ENCODE measurements at places on chromosomes 12 and 14.

DNA sequence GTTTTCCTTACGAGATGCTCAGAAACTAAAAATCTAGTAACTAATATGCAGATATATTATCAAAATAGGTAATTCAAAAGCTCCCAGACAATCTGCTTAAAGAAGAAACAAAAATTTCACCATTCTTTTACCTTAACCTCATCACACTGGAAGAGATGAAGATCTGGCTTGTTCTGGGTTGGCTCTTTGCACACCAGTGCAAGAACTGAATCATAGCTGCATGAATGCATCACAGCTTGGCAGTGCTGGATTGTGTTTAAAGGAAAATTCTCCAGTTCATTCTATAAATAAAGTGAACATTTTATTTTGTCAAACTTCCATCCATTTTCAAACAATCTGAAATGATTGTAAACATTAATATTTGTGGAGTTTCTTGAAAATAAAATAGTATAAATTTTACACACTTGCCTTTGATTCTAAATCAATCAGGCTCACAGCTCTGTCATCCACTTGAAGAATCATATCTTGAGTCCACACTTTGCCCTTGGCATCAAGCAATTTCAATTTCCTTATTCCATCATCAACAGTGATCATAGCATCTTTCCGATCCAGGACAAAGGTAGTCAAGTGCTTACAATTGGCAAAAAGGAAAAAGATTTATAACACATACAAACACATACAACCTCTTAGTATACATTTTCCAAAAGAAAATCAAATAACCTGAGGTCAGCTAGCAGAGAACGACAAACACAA is 119.8 kb downstream of the EPS8 start:
- no peak for DNase-seq

DNA sequence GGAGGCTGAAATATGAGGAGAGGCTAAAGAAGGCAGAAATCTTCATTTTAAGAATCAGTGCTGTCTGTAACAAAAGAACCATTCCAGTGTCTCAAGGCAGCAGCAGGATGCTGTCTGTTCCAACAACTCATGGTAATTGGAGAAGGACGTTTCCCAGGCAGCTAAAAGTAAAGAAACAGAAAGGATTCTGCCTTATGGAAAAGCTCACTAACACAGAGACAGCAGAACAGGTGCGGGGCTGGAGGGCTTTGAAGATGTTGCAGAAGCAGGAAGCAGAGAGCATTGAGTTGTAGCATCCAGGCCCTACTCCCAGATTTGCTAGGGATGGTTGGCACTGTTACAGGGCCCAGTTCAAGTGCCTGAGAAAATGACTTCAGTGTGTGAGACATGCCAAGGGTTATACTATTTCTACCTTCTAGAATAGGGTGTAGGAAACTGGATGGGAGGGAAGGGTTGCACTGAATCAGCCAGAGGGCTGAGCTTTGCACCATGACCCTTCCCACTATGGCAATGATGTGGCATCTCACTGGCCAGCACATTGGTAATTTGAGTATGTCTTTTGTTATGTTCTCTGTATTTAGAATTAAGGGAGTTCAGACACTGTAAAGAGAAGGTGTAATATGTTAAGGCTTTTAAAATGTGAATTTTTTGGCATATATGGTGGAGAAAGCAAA is 160.0 kb upstream of the FBXO33 start:
- DNase-seq: no peak

DNA sequence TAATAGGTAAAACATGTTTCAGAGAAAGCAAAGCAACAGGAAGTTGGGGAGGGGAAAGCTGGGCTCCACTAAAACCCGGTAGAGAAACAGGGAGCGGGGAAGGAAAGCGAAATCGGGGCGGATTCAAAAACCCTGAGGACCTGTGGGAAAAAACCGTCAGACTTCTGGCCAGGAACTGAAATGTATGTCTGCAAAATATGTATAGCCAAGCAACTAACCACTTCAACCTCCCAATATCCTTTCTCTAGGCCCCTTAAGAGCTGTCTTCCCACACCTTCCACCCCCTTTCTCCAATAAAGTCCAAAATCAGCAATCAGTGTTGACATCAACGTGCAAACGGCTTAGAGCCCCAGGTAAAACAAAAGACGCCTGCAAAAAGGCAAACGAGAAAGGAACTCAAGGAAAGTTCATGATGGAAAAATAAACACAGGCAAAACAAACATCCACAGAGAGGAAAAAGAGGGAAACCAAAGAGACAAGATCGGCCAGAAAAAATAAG is 32.8 kb downstream of the SIX1 start:
- DNase-seq: no peak

DNA sequence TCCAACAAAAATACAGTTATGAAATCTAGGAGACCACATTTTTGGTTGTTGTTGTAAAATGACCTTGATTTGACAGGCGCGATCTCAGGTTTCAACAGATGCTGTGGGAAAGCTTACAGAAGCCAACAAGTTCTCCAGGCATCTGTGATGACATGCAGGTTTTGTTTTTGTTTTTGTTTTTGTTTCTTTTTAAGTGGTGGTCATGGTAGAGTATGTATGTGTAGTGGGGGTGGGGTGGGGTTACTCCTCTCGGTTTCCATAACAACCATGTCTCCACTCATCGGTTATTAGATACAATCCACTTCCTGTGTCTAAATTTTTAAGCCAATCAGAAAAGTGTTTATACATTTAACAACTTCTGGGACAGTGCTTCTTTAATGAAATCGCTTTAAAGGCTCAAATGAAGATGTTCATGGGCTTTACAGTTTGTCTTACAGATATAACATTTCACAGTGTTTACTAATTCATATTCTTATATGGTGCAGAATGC is 199.9 kb upstream of the FOXN3 start:
- peak; percentile 59 for DNase-seq

DNA sequence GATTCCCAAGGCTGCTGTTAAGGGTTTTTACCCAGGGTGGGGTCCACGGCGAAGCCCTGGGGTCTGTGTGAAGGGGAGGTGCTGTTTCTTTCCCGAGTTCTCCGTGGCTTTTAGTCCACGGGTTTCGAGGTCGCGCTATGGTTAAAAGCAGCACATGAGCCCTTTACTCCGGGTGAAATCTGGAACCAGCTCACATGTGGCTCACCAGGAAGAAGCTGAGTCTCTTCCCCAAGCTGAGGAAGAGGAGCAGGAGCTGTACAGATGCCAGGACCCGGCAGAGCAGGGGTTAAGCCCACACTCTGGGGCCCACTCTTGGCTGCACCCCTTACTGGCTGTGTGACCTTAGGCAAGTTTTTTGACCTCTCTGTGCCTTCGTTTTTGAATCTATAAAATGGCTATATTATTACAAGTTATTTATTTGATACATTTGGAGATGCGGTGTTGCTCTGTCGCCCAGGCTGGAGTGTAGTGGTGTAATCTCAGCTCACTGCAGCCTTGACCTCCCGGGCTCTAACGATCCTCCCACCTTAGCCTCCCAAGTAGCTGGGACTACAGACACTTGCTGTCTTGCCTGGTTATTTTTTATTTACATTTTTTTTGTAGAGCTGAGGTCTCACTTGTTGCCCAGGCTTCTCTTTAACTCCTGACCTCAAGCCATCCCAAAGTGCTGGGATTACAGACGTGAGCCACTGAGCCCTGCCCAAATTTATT is 266.3 kb downstream of the AACS start:
- no peak for DNase-seq

GRCh38 chr12:27957366-27957765 is 15.2 kb downstream of the PTHLH start:
- DNase-seq: no peak

GRCh38 chr12:109736552-109737108 is 23.0 kb downstream of the FAM222A start:
- no peak for DNase-seq

- DNase-seq: no peak
These were observed 1.1 kb downstream of the RHNO1 start for GRCh38 chr12:2877953-2878732.

DNA sequence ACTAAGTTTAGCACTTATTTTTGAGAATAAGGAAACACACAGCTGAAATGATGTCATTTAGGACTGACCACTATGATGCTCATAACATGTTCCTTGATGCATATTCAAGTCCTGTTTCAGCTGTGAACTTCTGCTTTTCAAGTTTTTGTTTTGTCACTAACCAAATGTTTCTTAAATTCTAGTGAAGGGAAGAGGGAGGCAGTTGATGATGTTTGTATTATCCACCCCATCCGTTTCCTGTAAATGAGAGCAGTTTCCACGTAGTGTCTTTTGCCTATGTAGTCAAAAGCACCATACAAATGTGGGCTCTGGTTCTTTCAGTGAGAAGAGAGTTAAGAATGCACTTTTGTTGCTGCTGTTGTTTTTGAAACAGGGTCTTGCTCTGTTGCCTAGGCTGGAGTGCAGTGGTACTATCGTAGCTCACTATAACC is 491.8 kb downstream of the PCNX1 start:
- no peak for DNase-seq

DNA sequence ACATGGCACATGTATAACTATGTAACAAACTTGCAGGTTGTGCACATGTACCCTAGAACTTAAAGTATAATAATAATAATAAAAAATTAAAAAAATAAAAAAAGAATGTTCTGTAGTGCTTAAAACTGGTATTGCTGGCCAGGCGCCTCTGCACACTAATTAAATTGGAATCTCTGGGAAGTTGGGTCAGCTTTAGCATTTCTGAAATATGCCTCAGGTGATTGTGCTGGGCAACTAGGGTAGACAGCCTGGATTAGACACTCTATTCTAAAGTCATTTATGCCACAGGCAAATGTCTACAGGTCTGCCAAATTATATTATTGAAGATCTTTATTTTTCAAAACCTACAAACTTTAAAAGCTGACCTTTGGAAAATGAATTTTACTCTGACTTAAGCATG is 55.3 kb downstream of the PPM1H start:
- no peak for DNase-seq

- no peak for DNase-seq
These were observed 671 bp downstream of the SPTB start for GRCh38 chr14:64878837-64879634.

GRCh38 chr14:26811756-26812305 is 214.0 kb upstream of the NOVA1 start:
- DNase-seq: no peak

- DNase-seq: no peak
These were observed 3.6 kb upstream of the CLEC2B start for GRCh38 chr12:9872742-9873141.

DNA sequence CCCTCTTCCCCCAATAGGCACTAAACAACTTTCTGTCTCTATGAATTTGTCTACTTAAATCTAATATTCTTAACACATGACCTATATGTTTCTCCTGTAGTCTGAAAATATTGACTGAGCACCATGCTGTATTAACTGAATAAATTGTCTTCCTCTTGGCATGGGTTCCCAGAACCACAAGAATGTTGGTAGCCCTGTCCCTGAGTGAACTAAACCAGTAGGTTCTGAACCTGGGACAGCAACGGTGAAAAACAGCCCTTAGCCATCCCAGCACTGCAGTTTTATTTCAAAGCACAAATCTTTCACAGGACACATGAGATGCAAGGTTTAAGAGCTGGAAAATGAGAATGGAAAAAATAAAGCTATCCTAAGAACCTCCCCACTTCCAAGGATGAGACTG is 20.4 kb upstream of the HSP90B1 start:
- no peak for DNase-seq

DNA sequence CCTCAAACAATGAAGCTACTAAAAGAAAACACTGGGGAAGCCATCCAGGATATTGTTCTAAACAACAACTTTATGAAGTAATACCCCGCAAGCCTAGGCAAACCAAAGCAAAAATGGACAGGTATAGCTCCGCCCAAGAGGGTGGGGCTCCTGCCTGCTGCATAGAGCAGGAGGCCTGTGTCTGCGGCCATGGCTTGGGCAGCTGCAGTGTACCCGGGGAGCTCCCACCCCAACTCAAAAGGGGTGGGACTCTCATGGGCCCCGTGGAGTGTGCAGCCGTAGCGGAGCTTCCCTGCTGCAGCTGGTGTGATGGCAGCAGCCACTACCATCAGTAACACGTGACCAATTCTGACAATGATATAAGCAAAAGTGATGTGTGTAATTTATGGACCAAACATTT is 264.2 kb upstream of the KITLG start:
- no peak for DNase-seq

GRCh38 chr14:59131938-59132795 is 56.3 kb upstream of the DAAM1 start:
- DNase-seq: no peak

GRCh38 chr14:90533591-90534021 is 136.8 kb downstream of the CALM1 start:
- no peak for DNase-seq

DNA sequence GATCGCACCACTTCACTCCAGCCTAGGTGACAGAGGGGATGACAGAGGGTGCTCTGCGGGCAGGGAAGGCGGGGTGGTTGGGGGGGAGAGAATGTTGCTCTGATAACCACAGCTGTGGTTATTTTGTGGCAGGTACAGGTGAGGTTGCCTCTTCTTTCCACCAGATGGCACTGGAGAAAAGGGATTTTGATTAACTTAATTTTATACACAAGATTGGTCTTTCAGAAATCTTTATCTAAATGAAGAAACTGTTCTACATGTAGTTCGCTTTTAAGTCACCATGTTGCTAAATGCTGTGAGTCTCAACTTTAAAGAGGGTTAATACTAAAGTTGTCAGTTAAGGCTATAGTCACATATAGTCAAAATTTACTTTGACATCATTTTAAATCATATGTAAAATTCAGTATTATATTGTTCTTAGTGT is 25.7 kb downstream of the FGF23 start:
- DNase-seq: peak; percentile 11

- DNase-seq: no peak
These were observed 612.6 kb downstream of the AACS start for GRCh38 chr12:125677829-125678228.

GRCh38 chr12:12839873-12840579 is 26.9 kb downstream of the DDX47 start:
- no peak for DNase-seq

DNA sequence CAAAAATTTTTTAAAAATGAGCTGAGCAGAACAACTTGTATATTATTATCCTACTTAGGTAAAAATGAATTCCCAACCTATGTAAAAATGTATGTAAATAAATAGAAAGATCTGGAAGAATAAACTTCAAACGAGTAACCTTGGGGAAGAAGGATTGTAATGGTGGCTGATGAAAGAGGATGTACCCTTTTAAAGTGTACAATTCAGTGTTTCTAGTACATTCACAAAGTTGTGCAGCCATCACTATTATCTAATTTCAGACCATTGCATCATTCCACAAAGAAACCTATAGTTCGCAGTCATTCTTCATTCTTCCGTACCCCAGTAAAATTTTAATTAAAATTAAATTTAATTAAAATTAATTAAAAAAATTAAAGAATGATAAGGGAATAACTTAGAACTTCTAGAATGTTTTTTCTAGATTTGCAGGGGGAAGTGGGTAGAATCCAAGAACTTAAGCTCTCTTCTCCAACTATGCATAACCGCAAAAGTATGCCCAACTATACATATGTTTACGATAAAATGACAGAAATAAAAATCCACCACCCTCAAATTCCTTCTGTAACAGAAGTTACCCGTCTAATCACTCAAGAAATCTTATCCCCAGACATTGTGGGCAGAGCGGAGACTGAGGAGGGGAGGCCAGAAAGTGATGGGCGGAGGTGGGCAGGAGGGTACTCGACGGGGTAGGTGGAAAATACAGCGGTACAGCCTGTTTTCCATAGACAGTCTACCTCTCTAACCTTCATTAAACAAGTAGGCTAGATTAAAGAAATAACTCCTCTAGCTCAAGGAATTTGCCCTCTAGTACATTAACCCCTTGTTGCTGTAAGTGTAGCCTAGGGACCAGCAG is 921 bp downstream of the DEPDC4 start:
- DNase-seq: no peak

- no peak for DNase-seq
These were observed 45.1 kb downstream of the TRAF3 start for GRCh38 chr14:102822311-102822863.
